ENCODE measurements at places on chromosomes 3 and 15. TPM values are rescaled to one million over a fixed set of nuclear protein-coding genes. Genes with fewer than 3 reads are reported as not detected.

CILP gene
- total RNA-seq, result not detected

SNUPN gene
- 28.7 TPM for total RNA-seq

ITIH4 gene
- total RNA-seq, result 2.7 TPM

SPTSSB gene
- not detected for total RNA-seq

CLDN16 gene
- not detected for total RNA-seq

GABRG3 gene
- total RNA-seq, result 0.56 TPM

RASGRP1 gene
- total RNA-seq, result not detected

NUDT16 gene
- 12.2 TPM for total RNA-seq

RAB6B gene
- total RNA-seq, result 0.41 TPM

MINAR1 gene
- 1.1 TPM for total RNA-seq

ATP6V1A gene
- total RNA-seq, result 29.4 TPM
